Fibroblast of skin of abdomen (primary cell): ENCODE measurements at places on chromosomes 13 and 19.

DNA sequence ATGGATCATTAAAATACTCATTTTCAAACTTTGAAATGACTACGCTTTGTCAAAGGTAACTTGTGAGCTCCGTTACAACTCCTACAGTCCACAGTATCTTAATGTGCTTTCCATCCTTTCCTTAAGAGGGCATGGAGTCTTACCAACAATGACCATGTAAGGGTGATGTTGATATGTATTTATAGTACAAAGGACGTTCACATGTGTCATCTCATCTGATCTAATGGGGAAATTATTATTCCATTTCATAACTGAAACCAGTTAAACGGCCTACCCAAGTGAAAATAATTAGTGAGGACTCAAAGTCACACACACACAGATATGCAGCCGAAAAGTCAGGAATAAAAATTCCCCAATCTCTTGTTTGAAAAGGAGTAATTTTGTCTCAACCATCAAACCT, 9.6 kb downstream of the USP12 start:
- no peak for DNase-seq

DNA sequence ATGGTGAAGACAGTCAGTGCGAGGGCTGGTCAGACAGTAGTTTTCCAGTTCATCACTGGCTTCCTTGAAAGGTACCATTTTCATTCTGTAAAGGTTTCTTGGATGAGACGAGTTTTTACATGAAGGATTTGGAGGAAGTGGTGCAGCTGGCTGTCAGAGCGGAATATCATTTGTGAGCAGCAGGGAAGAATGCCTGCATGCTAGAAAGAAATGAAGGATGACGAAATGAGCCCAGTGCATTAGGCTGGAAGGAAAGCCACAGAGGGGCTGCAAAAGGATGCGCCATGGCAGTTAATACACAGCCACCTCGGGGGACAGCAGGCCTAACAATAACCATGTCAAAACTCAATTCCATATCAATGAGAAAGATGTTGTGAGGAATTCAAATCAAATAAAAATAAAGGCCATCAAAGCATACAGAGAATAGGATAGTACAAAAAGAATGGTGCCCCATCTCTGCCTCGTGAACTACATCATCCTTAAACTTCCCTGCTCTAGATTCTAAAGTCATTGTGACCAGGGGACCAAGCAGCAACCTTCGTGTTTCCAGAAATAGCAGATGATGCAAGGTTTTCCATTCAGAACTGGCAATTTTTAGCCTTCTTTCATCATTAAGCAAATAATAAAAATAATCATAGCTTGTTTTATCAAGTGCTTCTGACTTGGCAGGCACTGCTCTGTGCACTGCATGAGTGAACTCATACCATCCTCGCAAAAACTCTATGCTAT, 504.2 kb downstream of the RFC3 start:
- no peak for DNase-seq

DNA sequence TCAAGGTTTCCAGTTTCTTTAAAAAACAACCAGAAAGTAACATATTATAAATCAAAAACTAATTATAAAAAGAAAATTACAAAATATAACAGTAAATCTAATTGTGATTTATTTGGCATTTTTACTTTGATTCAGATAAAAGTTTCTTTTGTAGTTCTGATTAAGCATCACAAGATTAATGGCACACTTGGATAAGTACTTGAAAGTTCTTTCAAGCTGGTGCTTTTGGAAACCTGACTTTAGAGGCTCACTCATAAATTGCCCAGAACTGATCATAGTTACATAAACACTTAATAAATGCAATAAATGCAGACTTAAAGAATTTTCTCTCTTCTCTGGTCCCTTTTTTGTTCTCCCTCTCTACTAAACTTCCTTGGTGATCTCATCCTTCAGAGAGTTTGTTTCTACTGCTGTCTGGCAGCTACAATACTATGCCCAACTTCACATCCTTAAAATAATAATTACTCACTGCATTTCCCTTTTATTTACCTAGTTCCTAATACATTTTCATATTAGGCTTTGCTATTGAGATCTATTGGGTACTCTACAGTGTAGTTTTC, 1417.0 kb downstream of the EFNB2 start:
- no peak for DNase-seq

- DNase-seq: peak; percentile 31
These were observed 12.0 kb upstream of the NUMBL start for GRCh38 chr19:40702337-40703012.

GRCh38 chr19:11278670-11279069, 16.3 kb upstream of the DOCK6 start:
- DNase-seq: no peak

DNA sequence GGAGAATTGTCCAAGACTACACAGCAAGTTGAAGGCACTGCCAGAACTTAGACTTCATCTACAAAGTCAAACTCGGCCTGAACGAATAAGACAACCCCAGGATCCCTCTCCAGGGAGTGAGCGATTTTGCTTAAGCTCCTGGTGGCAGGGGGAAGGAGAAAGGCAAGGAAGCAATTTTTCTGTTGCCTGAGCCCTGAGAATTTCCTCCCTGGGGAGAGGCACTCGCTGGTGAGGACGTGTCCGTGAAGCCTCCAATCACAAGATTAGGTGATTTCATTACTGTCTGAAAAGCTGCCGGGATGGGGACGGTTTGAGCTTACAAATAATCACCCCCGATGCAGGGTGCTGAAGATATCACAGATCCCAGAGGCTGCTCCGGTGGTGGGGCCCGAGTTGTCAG, 45.6 kb downstream of the TINCR start:
- no peak for DNase-seq

- DNase-seq: no peak
These were observed 29.1 kb upstream of the PCDH9 start for GRCh38 chr13:67259208-67259607.

GRCh38 chr13:75946536-75947284, 310.6 kb downstream of the LMO7 start:
- no peak for DNase-seq

DNA sequence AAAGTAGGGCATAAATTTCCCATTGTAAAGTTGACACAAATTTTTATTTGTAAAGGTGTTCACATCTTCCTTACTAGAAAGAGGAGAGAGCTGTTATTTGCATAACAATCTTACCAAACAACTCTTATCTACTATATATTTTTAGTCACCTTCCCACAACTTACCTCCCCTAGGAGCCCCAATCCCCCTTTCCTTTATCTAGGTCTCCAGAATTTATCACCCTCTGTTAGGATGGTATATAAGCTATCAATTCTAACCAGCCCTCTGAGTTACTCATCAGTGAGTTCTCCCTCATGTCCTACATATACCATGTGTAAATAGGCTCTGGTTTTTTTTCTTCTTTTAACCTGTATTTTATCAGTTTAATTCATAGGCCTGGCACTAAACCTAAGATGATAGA, 62.2 kb downstream of the DCT start:
- DNase-seq: no peak

GRCh38 chr13:111064661-111065060, 50.4 kb upstream of the ARHGEF7 start:
- DNase-seq: no peak

DNA sequence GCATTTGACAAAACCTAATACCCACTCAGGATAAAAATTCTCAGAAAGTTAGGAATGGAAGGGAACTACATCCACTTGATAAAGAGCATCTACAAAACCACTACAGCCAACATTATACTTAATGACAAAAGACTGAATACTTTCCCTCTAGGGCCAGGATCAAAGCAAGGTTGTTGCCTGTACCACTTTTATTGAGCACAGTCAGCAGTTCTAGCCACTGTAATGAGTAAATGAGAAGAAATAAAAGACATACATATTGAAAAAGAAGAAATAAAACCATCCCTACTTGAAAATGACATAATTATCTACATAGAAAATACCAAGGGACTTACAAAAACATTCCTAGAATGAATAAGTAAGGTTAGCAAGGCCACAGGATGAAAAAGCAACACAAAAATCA, 194.8 kb upstream of the ZNF507 start:
- DNase-seq: no peak

DNA sequence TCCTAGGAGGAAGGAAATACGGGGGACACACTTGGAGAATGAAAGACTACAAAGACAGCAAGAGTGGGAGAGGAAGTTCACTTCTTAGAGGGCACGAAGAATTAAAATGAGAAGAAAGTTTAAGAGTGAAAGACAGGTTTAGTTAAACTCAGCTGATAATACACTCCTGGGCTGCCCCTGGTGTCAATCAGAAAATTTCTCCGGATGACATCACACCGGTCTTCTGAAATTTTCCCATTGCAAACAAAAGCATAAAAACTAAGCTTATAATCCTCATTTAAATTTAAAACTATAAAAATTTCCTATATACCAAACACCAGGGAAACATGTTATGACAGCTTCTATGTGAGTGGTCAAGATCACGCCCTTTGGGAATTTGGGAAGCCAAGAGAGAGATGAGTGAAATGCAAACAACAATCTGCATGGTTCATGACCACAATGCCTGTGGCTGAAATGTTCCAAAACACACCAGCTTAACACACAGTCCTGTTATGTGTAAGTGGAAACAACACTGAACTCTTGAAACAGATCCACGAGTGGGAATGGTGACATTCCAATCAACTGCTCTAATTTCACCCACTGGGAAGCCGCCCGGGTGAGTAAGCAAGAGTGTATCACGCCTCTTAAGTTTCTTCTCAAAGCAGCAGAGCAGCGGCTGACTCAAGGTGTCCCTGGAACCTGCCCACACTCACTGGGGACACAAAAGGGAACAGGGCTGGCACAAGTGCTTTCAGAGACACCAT, 49.0 kb downstream of the BRD4 start:
- DNase-seq: no peak

- DNase-seq: peak; percentile 64
These were observed 1000.6 kb downstream of the OLFM4 start for GRCh38 chr13:54029226-54029625.

- DNase-seq: no peak
These were observed 51.8 kb downstream of the CCDC70 start for GRCh38 chr13:51913421-51914136.

GRCh38 chr19:16283210-16284061, 41.2 kb upstream of the KLF2 start:
- peak; percentile 54 for DNase-seq

DNA sequence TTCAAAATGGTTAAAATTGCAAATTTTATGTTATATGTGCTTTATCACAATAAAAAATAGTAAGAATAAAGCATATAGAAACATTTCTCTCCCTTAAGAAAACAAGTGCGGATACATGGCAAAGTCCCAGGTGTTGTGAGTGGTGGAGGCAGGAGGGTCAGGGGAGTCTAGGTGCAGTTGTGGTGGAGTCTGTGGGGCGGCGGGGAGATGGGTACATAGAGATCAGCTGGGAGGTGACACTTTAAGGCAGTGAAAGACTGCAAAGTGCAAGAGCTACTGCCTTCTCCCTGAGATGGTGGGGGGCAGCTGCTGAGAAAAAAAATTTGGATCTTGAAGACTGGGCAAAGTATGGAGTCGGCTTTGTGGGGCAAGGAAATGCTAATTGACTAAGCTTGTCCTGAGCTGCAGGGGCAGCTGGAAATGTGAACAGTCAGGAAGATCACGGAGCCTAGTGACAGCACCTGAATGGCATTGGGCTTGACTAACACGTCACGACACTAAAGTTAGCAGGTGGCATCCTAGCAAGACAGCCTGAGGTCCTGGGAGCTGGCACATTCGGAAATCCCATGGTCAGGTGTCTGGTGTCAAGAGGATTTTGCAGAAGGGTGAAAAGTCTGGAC, 72.9 kb upstream of the IRS2 start:
- DNase-seq: no peak

- no peak for DNase-seq
These were observed 241.3 kb downstream of the SLITRK6 start for GRCh38 chr13:85557691-85558467.

DNA sequence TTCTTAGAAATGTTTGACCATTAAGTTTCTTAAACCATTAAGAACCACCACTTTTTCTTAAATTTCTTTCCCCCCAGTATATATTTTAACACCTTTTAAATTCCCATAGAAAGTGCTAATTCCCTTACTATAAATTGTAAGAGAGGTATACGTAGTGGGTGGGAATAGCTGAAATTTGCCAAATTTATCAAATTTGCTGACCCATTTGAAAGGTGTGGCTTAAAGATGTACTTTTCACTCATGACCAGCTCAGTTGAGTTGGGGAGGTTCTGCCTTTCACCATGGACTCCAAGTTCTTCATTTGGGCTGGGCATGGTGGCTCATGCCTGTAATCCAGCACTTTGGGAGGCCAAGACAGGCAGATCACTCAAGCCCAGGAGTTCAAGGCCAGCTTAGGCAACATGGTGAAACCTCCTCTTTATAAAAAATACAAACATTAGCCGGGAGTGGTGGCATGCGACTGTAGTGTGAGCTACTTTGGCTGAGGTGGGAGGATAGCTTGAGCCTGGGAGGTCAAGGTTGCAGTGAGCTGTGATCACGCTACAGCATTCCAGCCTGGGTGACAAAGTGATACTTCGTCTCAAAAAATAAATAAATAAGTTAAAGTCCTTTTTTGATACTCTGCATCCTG, 133.2 kb downstream of the MRPL57 start:
- no peak for DNase-seq

DNA sequence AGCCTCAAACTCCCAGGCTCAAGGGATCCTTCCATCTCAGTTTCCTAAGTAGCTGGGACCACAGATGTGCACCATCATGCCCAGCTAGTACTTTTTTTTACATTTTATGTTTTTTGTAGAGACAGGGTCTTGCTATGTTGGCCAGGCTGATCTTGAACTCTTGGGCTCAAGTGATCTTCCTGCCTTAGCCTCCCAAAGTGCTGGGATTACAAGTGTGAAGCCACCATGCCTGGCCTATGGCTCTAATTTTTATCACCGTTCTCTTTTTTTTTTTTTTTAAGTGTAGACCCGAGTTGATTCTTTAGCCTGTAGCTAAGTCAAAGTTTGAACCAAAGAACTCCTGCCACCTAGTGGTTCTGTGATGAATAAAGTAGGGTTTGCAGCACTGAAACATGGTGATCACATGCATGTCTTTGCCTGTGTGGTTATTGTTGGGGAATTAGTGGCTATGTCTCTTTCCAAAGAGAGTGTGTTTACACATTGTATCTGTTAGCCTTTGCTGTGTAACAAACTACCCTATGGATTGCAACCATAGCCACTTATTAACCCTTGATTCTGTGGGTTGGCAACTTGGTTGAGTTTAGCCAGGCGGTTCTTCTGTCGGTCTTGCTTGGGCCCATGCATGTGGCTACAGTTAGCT, 11.6 kb downstream of the NFILZ start:
- peak; percentile 53 for DNase-seq

DNA sequence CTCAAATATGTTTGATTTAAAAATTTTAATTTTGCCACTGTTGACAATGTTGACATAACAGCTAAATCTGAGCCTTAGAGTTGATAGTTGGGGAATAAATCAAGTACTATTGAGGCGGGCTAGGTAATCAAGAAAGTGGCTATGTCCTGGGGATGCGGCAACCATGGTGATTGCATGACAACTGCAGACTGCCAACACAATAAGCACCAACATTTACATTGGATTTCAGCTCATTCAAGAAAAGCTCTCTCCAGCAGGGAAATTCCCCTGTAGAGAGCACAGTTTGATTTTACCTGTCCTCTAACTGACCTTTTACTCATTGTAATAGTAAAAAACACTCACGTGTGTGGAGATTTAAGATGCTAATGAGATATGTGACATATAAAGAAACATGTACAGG, 63.1 kb downstream of the ZNF100 start:
- DNase-seq: no peak
